ENCODE measurements at places on chromosomes 6 and 20.

DNA sequence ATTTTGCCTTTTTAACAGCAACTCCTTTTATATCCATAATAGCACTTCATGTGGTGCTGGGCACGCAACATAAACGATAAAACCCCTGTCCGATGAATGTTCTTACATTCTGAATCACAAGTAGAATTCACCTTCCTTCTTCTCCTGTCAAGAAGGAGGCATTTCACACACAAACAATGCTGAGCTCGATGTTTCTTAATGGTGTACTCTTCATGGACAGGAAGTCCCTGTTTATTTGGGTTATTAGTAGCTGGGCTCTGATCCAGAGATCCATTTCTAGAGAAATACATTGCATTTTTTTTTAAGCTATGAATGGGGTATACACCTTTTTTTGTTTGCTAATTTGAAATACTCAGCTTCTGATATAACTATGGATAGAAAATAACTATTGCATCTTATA is 82.4 kb downstream of the PPP1R3G start:
- no peak for DNase-seq

- DNase-seq: no peak
Observed at GRCh38 chr20:15063081-15063480, 725.7 kb upstream of the FLRT3 start.

GRCh38 chr6:116221911-116222310 is 32.0 kb downstream of the TSPYL4 start:
- no peak for DNase-seq

DNA sequence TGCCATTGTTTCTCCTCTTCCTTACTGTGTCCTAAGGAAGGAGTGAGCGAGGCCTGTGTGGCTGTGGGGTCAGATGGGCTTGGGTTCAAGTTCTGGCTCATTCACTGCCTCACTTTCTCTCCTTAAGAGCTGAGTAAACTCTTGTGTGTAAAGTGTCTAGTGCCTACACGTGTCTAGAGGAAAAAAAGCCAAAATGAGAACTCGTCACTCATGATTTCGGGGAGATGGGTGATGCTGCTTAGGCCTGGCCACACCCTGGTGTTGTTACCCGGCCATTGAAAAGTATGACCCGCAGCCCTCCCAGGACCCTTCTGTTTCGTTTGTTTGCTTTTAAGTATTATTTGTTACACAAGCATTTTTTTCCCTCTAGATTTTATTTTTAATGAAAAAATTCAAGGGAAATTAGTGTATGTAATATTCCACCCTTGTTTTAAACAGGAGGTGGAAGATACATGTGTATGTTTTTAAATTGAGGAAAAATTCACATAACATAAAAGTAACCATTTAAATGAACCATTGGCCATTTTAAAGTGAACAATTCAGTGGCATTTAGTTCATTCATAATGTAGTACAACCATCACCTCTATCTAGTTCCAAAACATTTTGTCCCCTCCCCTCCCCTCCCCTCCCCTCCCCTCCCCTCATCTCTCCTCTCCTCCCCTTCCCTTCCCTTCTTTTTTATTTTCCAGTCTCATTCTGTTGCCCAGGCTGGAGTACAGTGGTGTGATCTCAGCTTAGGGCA is 71.0 kb downstream of the CEBPB start:
- DNase-seq: peak; percentile 10
